ENCODE measurements at places on chromosomes 16 and 17.

DNA sequence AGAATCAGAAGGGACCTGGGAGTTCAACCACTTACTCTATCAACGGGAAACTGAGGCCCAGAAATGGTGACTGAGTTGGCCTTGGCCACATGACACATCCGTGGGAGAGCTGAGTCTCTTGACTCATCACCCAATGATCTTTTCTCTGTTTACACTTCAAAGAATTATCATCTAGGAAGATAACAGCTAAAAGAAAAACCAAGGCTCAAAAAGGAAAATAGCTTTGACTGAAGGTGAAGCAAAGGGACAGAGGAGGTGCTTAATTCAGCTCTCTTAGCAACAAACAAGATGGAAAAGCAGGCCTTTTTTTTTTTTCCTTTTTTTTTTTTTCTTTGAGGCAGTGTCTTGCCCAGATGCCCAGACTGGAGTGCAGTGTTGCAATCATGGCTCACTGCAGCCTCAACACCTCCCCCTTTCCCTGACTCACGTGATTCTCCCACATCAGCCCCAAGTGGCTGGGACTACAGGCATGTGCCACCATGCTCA lies 16.7 kb downstream of the ERCC4 start:
- no peak for DNase-seq

DNA sequence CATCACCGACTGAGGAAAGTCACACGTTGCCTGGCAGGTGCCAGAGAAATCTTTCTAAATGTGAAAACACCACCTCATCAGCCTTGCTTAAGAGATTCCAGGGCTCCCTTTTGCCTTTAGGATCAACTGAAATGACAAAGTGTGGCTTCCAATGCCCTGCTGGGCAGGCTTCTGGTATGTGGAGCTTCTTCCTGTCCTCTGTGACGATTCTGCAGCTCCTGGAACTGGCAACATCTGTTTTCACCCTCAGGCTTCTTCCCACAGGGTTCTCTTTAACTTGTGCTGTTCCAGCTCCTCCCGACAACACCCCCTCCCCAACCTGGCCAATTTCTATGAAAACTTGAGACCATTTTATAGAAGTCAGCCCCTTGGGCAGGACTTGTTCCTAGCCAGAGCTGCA lies 4.8 kb upstream of the ZDHHC1 start:
- no peak for DNase-seq

DNA sequence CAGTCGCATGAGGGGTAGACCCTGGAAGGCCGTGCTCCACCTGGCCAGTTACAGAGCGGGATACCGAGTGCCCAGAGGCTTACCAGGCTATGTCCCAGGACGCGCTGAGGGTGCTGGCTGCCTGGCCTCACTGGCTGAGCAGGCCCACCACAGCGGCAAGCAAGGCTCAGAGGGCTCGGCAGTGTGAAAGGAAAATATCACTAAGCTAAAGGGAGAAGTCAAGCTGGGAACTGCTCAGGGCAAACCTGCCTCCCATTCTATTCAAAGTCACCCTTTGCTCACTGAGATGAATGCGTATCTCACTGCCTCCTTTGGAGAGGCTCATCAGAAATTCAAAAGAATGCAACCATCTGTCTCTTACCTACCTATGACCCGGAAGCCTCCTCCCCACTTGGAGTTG lies 37.4 kb downstream of the CCDC57 start:
- DNase-seq = no peak

- DNase-seq = no peak
Observed at GRCh38 chr17:48529683-48530009, 1.2 kb downstream of the HOXB1 start.

DNA sequence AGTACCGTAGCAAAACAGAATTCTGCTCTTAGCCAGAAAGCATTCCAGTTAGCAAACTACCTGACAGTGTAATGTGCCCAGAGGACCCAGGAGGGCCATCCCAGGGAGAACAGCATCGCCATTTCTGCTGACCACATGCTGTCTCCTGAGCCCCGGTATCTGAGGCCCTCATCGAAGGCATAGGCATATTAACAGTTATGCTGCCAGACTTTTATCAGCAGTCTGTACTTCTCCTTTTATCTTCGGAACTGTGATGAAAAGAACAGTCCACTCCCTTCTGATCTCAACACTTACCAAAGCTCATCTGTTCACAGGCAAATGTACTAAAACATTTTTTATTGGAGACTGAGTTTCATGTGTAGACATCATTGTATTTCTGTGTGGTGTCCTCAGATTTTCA lies 236.4 kb downstream of the PRKCA start:
- no peak for DNase-seq

DNA sequence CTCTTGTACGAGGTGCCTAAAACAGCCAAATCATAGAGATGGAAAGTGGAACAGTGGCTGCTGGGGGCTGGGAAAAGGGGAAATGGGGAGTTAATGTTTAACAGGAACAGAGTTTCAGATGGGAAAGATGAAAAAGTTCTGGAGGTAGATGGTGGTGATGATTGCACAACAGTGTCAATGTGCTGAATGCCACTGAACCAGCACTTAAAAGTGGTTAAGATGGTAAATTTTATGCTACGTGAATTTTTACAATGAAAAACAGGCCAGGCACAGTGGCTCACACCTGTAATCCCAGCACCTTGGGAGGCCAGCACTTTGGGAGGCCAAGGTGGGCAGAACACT lies 130.4 kb downstream of the C16orf78 start:
- DNase-seq = no peak

DNA sequence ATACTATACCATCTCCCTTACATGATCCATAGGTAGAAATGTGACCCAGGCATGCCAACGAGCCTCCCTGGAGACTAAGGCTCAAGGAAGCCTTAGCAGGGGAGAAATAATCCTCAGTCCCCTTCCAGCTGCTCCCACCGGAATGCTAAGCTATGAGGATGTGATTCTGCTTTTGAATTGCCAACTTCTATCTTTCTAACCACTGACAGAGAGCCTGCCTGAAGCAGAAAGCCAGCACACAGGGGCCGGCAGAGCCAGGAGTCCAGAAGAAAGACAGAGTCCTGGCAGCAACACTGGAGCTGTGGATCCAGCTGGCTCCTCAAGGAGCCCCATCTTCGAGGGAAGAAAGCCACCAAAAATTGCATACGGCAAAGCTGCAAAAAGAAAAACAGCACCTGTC lies 579.6 kb upstream of the CDH5 start:
- DNase-seq = no peak

DNA sequence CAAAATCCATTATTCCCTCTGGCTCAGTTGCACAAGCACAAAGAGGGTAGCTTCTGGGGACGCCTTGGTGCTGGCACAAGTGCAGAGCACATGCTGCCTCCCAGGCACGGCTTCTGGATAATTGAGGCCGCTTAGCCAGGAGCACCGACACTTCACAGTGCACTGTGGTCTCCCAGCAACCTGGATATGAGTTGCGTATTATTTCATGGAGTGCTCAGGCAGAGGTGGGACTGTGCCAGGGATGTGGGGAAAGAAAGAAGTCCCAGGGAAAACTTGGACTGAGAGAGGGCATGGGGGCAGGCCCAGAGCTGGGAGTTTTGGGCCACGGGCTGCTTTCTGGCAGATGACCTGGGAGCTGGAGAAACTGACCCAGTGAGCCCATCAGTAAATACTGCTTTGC lies 37.5 kb downstream of the MPRIP start:
- DNase-seq = no peak

GRCh38 chr17:1643293-1643998 lies 2.1 kb downstream of the SCARF1 start:
- DNase-seq = no peak

GRCh38 chr17:37483311-37484039 lies 6.2 kb upstream of the DUSP14 start:
- DNase-seq = peak; percentile 89

GRCh38 chr16:15777533-15778203 lies 79.2 kb downstream of the MYH11 start:
- DNase-seq = no peak

- no peak for DNase-seq
Observed at GRCh38 chr16:13866073-13866472, 53.9 kb upstream of the ERCC4 start.

GRCh38 chr16:80680046-80680445 lies 124.4 kb downstream of the CDYL2 start:
- no peak for DNase-seq

DNA sequence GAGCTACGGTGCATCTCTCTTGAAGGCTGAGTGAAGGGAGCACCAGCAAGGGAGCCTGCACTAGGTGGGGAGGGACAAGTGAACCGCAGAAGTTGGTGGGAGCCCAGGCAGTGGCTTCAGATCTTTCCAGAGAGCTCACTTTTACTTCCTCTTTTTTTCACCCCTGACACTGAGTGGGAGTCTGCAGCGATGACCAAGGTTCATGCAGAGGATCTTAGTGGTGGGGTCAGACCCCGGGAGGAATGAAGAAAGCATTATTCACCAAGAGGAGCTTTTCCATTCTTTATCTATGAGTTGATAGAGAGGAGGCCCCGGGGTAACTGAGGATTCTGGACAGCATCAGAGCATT lies 3.0 kb upstream of the CCL2 start:
- no peak for DNase-seq

- DNase-seq = no peak
Observed at GRCh38 chr17:9266031-9266680, 244.8 kb downstream of the NTN1 start.

DNA sequence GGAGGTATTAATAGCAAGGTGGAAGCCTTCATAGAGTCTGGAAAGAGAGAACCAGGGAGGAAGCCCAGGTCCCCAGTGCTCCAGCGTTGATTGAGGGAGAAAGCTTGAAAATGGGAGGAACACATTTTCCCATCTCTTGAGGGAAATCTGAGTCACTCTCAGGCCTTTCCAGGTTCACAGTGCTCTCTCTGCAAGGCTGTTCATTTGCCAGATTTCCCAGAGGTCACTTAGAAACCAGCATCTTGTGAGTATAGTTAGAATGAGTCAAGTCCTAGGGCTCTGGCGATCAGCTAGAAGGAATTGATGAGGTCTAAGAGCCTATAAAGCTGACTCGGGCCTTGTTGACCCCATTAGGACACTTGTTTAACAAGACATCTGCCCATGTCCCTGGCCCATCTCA lies 17.7 kb upstream of the ZNF594 start:
- DNase-seq = no peak

DNA sequence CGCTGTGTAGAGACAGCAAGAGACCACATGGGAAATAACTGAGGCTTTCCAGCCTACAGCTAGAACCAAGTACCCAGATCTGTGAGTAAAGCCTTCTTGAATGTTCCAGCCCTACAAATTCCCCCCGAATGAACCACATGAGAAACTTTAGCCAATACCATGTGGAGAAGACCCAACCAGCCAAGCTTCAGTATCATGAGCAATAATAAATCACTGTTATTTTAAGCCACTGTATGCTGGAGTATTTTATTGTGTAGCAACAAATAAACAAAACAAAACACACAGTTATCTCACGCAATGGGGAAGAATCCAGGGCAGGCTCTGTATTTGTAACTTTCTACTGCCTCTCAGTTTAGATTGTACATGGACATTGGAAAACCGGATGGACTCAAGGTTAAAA lies 426.2 kb downstream of the CDH11 start:
- no peak for DNase-seq

DNA sequence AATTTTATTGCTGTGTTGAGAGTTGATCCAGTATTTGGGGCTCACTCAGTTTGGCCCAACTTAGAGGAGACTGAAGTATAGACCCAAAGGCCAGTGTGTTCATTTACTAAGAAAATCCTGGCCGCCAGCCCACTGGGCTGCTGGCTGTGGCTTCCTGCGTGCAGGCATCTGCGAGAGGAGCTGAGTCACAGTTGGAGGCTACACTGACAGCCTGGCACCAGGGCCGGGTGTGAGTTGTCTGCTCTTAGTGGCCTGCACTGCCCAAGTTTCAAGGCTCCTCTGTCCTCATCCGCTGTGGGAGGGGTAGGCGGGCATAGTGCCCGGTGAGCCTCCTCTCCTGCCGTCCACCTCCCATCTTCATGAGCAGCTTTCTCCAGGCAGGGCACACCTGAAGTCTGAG lies 54.2 kb downstream of the PLD6 start:
- DNase-seq = peak; percentile 82

- no peak for DNase-seq
Observed at GRCh38 chr16:87661561-87661960, 59.3 kb downstream of the JPH3 start.

DNA sequence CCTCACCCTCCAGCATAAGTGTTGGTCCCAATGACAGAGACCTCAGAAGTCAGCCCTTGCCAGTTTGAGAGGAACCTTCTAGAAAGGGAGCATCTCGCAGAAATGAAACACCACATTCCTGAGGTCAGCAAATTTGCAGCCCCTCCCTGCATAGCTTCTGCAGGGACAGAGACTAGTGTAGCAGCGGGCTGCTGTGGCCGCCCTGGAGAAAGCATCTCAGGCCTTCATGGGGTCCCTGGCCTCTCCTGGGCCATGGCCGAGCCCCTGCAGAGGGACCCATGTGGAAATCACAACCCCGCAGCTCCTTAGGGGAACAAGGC lies 11.4 kb downstream of the HS3ST6 start:
- DNase-seq = no peak

GRCh38 chr16:57826706-57827625 lies 24.7 kb upstream of the KIFC3 start:
- DNase-seq = no peak

DNA sequence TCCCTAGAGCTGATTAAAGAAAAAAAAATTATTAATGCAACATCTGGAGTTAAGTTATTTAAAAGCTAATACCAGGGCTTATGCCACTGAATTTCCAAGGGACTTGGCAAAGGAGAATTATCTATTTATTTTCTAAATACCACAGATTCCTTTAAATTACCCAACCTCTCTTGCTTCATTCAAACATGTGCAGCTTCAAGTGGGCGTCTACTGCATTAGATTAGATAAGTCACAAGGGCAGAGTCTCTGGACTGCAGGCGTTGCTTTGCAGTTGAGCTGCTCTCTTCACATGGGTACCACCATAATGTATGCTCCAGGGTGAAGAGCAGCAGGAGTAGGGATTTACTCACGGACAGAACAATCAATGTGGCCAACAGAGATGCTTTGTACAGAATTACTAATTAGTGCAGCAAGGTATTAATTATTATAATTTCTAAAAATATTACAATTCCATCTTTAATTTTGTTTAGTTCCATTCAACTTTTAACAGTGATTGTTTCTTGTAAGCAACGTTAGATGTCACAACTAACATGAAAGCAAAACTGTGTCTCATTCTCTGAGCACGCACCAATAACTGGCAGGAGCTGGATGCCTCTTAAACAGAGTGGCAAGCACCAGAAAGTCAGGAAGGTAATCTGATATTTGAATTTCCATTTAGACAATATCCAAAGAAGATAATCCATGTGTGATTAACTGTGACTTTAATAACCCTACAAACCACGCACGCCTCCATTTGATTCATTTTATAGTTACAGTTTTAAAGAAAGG lies 214.2 kb downstream of the STX8 start:
- peak; percentile 53 for DNase-seq

DNA sequence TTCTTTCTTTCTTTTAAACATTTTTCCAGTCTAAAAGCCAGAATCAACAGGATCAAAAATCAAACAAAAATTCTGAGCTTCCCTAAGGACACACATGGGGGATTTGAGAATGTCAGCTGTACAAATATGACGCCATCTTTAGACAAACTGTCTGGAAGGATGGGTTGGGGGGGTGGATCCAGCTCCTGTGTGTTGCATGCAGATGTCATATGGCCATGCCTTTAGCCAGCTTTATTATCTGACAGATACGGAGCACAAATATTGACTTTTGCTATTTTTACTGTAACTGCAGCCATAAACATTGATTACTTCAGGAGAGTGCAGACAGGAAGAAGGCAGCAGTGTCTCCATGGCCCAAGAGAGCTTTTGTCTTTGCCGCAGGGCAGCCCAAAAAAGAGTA lies 279.4 kb upstream of the ELAC2 start:
- no peak for DNase-seq

- DNase-seq = no peak
Observed at GRCh38 chr16:48531011-48531962, 78.7 kb downstream of the N4BP1 start.

- peak; percentile 26 for DNase-seq
Observed at GRCh38 chr16:68790130-68790761, 53.1 kb upstream of the TANGO6 start.

Data from BJ (cell line).